ENCODE measurements at places on chromosomes 2 and 18.

DNA sequence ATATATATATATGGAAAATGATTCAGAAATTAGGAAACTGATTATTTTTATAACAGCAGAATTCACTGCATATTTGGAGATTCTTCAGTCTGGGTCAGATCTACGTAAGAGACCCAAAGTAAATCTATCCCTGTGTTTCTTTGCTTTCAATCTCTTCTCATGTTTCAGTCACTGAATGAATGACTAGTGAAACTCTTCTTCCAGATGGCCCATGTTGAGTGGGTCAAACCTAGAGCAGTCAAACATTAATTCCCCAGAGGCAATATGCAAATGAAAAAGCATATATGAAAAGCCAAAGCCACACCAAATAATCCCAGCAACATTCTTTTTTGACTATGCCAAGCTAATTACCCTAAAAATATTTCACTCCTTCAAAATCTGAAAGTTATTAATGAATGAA is 317.3 kb downstream of the RBM43 start:
- no peak for DNase-seq

DNA sequence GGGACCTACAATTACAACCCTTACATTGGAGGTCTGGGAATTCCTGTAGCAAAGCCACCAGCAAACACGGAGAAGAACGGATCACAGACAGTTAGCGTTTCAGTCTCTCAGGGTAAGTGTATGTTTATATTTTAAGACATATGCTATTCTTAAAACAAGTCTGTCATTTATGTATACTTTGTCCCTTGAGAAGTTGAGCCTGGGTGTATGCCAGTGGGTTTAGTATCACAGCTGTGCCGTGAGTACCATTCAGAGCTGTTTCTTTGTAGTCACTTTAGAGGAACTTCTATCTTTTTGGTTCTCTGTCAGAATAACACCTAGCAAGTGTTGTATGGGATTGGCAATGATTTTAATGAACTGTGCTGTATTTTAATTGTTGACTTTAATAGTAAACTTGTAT is 125.6 kb downstream of the BIRC6 start:
- no peak for DNase-seq

DNA sequence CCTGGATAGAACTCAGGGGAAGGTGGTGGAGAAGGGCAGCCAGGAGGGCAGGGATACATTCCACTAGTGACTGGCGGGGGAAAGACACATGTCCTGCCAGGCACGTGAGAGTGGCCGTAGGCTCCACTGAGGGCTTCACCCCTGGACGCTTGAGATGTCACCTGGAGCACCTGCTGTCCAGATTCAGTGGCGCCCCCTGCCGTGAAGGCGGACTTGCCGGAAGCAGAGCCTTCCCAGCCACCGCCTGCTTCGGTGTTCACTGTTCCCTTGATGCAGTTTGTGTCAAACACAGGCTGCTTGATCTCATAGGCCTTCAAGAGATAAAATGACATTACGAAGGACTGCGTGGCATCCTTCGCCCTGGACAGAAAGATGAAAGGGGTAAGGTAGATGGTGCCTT is 335.3 kb downstream of the ZNF521 start:
- DNase-seq = no peak

- peak; percentile 25 for DNase-seq
Measured at GRCh38 chr2:151410485-151410834, 758 bp downstream of the RIF1 start.

- no peak for DNase-seq
Measured at GRCh38 chr2:30234180-30234971, 3.0 kb downstream of the LBH start.

GRCh38 chr2:13034861-13035260 is 318.1 kb downstream of the TRIB2 start:
- no peak for DNase-seq

GRCh38 chr18:59861009-59861408 is 38.8 kb upstream of the PMAIP1 start:
- no peak for DNase-seq

DNA sequence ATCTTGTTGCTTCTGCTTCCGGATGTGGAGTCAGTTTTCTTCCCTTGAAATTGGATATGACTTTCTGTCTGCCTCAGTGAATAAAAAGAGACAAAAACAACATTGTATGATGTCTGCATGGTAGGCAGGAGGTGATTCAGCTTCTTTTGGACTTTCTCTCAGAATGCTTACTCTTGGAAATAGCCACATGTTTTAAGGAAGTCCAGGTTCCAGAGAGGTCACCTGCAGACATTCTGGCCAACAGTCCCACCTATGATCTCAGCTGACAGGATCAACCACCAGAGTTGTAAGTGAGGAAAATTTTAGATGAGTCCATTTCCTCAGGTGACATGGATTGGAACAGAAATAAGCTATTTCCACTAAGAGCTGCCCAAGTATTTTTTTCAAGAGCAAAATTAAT is 508.7 kb upstream of the FAM98A start:
- DNase-seq = no peak

- no peak for DNase-seq
Measured at GRCh38 chr2:39411181-39411944, 25.7 kb downstream of the MAP4K3 start.

DNA sequence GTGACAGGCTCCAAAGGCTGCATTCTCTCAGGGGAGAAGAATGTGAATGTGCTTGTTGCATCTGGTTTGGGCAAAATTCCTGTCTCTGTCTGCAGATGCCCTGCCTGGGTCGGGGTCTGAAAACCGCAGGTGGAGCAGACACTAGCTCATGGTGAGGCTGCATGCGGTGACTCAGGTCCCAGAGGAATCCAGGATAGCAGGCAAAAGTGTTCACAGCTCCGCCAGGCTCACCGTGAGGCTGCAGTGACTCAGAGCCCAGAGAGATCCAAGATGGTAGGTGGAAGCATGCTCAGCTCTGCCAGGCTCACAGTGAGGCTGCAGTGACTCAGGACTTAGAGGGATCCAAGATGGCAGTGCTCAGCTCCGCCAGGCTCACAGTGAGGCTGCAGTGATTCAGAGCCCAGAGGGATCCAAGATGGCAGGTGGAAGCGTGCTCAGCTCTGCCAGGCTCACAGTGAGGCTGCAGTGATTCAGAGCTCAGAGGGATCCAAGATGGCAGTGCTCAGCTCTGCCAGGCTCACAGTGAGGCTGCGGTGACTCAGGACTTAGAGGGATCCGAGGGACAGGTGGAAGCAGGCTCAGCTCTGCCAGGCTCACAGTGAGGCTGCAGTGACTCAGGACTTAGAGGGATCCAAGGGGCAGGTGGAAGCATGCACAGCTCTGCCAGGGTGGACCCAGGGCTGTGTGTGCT is 200.5 kb downstream of the ACKR3 start:
- DNase-seq = no peak

DNA sequence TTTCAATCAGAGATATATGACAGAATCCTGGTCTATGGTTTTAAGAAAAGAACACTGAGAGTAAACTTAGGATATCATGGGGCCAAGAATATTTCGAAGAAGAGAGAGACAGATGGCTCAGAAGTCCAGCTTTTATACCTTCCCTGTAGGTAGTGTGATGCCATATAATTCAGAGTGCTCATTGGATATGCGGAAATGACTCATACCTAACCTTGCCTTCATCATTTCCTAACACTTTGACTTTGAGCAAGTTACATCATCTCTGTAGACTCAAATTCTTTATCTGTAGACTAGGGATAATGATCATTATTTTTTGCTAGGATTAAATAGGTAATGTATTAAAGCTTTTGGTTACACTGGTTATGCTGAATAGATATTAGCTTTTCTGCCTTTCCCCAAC is 461.6 kb upstream of the CNTNAP5 start:
- no peak for DNase-seq
